ENCODE measurements at places on chromosomes 2 and 18.

DNA sequence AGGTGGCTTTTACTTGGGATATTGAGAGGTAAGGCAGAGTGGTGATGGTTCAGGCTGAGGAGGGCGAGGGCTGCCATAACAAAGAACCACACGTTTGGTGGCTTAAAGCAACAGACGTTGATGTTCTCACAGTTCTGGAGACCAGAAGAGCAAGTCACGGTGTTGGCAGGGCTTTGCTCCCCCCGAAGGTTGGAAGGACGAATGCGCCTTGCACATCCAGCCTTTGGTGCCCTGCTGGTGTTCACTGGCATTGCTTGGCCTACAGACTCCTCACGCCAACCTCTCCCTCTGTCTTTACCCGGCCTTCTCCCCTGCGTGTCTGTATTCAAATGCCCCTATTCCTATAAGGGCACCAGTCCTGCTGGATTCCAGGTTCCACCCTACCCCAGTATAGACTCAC is 125.4 kb downstream of the TPO start:
- DNase-seq: no peak

- no peak for DNase-seq
Measured at GRCh38 chr2:238130111-238130695, 8.3 kb upstream of the KLHL30 start.

- no peak for DNase-seq
Measured at GRCh38 chr18:3722649-3723433, 272.9 kb downstream of the TGIF1 start.

DNA sequence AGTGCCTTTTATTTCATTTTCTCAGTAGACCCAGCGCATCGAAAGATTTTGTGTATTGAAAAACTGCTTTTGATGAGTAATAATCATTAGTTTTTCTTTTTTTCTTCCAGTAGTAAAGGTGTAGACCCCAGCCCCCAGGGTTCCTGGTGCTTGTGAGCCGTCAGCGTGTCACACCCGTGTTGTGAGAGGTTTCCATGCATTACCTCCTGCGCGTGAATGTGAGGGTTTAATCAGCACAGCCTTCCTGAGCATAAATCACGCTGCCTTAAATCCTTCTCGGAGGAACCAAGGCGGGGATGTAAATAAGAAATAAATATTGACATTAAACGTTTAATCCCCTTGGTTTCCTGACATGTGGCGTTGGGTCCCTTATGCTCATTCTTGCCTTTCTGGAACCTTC is 24.3 kb downstream of the TSHZ1 start:
- no peak for DNase-seq

DNA sequence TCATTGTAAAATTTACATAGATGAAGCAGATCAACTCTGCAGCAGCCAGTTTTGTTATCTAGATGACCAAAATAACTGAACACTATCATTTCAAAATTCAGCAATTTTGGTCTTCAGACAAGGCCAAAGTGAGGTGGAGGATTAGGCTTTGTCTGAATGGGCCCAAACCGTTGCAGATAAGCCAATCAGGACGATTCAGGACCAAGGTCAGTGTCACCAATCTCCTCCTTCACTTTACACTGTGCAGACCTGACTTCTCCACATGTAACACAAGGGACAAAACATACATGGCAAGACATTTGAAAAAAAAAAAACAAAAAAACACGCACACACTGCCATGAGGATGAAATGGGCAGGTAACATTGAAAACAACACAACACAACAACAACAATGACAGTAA is 211.2 kb downstream of the NAPG start:
- DNase-seq: no peak

- no peak for DNase-seq
Measured at GRCh38 chr2:181138816-181139215, 158.4 kb downstream of the UBE2E3 start.

- no peak for DNase-seq
Measured at GRCh38 chr2:72155151-72155550, 7.5 kb upstream of the CYP26B1 start.

- DNase-seq: no peak
Measured at GRCh38 chr2:149538138-149538833, 49.3 kb downstream of the MMADHC start.

- DNase-seq: no peak
Measured at GRCh38 chr2:85861180-85861579, 27.6 kb downstream of the ST3GAL5 start.

DNA sequence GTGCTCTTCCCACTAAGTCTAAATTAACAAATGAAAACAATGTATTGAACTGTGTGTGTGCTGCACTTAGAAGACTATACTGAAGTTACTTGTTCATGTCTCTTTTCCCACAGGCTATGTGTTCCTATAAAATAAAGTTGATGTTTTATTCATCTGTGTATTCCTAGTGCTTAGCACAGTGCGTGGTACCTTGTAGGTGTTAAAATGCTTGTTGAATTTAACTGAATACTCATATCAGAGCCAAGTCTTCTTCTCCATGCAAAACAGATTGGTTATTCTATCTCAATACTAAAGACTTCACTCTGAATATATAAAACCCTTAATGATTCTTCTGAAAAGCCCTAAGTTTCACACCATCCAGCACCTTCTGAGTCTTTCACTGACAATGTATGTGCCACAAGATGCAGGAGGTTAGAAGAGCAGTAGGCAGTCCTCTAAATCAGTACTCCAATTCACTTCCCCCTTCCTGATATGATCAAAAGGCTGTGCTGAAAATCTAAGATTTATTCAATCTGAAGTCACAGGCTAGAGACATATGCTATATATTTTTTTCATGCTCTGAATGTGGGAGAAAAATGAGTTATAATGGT is 231.7 kb upstream of the CCDC150 start:
- DNase-seq: no peak

DNA sequence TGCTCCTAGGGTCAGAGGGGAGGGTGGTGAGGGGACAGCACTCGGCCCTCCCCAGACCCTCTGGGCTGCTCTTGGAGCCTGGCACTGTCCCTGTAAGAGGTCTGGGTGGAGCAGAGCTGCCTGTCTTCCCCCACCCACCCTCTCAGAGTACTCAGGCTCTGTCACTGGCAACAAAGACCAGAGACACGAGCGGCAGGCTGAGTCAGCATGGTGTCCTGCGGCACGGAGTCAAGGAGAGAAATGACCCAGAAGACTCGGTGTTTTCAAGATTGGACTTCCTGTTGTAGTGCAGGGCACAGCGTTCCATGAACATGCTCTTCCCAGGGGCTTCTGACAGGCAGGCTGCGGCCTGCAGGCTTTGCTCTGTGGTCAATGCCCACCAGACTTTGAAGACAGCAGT is 19.9 kb downstream of the SIGLEC15 start:
- DNase-seq: no peak

GRCh38 chr2:8544786-8545694 is 136.8 kb upstream of the ID2 start:
- peak; percentile 54 for DNase-seq

GRCh38 chr2:190235551-190236075 is 84.0 kb downstream of the HIBCH start:
- DNase-seq: no peak

DNA sequence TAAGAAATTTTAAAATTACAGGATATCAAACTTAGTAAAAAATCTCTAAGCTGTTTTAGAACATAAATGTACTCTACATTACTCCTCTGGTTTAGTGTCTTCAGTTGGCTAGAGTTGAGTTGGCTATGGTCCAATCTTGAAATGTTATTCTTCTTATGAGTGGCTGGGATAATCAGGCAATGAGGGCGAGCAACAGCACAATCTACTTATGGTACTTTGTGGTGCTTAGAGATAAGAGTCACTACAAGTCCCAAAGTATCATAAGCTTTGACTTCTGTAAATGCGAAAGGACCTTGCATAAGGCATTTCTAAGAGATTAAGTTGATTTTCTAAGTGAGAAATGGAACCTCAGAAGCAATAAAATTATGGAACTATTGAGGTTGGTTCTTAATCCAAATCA is 361.7 kb downstream of the GPD2 start:
- no peak for DNase-seq

DNA sequence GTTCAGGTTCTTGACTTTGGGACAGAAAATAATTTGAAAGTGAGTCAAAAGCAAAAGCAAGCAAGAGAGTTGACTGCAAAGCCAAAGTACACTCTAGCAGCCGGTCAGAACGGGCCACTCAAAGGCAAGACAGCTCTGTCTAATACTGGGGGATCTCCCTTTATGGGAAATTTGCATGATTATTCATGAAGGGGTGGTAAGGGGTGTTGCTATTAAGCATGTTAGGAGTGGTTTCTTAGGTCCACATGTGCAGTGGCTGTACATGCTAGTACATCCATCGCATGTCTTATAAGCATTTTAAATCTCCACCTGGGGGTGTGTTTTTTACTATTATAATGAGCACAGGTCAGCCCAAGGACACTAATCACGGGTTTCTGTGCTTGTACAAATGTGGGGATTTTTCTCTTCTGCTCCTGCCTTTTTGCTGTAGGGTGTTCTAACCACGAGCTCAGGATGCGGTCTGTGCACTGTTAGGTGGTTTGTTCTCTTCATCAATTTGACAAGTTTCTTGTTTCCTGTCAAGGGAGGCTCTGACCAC is 60.2 kb upstream of the SPP2 start:
- peak; percentile 17 for DNase-seq

DNA sequence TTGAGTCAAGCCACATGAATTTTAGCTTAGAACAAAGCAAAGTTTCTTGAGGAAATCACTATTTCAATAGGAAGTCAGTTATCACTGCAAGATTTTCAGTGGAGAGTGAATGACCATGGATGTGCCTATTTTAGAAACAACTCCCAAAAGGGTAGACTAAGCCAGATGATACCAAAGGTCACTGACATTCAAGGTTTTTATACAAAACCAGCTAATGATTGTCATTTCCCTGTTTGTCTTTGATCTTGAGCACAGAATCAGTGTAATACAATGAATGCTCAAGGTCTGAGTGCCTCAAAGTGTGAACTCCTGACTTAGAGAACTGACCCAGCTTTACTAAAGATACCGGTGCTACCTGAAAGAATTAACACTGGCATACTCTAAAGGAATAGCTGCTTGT is 60.5 kb downstream of the CDH2 start:
- no peak for DNase-seq

GRCh38 chr2:152106464-152106863 is 7.6 kb upstream of the CACNB4 start:
- DNase-seq: no peak

GRCh38 chr2:105557021-105557920 is 158.4 kb upstream of the FHL2 start:
- no peak for DNase-seq

Measured in activated CD4-positive, CD25-positive, alpha-beta regulatory T cell treated with anti-CD3 and anti-CD28 coated beads, Interleukin-2, amount 50 U/mL, for 16 hours (primary cell).